ENCODE measurements at places on chromosomes 4 and X.

- DNase-seq: peak; percentile 78
Measured at GRCh38 chr4:122921971-122922876, at the start of gene NUDT6. Gene NUDT6 (minus strand): TSS chr4:122922597. CDS start chr4:122922572, 25 bp downstream.

DNA sequence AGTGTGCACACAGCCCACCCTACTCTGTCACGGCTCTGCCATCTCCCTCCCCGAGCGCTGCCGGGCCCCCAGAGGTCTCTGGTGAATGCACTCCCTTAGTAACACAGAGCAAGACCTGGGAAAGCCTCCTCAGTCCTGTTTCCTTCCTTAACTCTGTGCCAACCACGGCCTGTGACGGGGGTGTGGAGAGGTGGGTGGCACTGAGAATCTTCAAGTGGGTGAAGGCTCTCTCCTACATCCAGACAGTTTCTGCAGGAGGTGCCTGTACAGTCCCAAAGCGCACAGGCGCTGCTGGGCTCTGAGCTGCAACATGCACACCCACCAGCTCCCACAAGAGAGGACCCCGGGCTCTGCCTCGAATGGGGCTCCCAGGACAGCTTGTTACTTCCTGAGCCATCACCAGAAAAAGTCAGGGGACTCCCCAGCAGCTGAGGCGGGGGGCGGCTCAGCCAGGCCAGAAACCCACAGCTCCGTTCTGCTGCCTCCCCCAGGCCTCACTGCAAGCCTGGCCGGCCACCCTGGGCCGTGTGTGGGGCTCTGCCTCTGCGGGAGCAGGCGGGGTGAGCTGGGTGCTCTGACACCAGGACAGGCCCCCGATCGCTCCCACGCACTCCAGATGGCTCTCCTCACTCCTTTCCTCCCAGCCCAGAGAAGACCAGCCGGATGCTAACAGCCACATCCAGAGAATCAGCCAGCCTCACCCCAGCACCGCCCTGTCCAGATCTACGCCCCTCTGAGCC lies 29.7 kb downstream of the FAM53A start:
- no peak for DNase-seq

DNA sequence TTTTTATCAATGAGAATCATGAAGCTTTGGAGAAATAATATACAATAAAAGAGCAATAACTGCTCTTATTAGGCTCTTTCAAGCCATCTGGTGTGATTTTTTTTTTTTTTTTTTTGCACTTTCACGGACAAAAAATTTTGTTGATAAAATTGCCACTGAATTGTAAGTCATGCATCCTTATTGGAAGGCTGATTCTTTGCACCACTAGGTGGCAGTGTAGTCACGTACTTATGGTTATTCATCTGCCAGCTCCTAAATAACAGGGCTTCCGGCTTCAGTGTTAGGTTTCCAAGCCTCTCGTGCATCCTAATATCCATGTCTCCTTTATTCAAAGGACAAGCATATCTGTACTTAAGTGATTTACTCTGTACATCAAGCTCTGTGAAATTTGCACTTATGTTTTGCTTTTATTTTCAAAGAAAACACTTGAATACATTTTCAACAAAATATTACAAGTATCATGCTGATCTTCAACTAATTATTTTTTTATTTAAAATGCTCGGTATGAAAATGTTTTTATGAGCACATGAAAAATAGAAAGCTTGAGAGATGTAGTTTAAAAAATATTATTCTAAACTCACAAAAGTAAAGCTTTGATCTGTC lies 1578.3 kb upstream of the TENM3 start:
- DNase-seq: peak; percentile 63

- DNase-seq: no peak
Measured at GRCh38 chr4:815464-816146, 10.3 kb downstream of the CPLX1 start.

- no peak for DNase-seq
Measured at GRCh38 chrX:46759645-46759974, 692 bp upstream of the SLC9A7 start.

DNA sequence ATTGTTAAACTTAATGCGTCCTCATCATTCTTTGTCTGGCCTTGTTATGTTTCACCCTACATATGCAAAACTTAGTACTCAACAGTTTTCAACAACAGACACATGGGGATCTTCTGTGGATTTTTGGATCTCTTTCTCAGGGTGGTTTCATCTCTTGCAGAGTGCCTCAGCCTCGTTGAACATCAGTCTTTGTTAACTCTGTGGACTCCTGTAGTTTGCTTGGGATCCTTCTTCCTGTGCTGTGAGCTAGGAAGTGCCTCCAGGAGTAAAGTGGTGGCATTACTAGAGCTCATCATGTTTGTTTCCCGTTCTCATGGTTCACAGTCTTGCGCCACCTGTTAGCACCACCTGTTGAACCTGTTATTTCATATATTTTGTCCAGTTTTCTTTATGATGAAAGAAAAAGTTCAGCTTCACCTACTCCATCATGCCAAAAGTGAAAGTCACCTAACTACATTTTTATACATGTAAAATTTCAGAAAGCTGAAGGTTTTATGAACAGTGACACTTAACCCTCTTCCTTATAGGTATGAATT lies 27.5 kb upstream of the NDUFC1 start:
- no peak for DNase-seq

DNA sequence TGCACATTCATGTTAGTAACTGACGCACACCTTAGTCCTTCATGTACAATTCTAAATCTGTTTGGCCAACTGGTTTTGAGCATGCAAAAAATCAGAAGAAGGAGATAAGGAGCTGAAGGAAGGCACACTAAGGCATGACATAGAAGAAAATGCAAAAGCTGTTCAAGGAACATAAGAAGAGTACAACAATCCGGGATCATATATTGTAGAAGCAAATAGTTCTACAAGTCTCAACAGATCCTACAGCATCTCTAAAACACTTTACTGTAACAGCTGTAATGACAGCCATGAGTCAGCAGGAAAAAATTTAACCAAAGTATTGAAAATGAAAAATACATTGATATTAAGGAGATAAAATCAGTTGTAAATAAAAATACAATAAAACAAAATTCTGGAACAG lies 57.7 kb downstream of the KLHL13 start:
- DNase-seq: no peak

- no peak for DNase-seq
Measured at GRCh38 chrX:117335209-117335608, 781.4 kb downstream of the KLHL13 start.

- DNase-seq: peak; percentile 94
Measured at GRCh38 chr4:174828845-174829701, at the start of gene GLRA3. Gene GLRA3 (minus strand): TSS chr4:174829247. CDS start chr4:174828811, 436 bp downstream.

DNA sequence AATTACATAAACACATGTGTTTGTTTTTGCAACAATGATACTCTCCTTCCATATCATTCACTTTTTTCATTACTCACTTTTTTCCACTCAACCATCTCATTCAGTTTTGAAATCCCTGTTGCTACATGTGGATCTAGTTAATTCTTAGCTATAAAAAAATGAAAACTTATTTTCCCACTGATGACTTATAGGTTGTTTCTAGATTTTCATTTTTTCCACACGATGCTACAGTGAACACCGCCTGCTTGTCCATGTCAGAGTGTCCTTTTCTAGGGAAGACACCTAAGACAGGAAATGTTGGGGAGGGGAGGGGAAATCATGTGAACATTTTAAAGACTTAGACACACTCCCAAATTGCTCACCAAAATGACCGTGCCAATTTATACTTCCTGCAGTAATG lies 70.2 kb downstream of the SUPT20HL2 start:
- no peak for DNase-seq

DNA sequence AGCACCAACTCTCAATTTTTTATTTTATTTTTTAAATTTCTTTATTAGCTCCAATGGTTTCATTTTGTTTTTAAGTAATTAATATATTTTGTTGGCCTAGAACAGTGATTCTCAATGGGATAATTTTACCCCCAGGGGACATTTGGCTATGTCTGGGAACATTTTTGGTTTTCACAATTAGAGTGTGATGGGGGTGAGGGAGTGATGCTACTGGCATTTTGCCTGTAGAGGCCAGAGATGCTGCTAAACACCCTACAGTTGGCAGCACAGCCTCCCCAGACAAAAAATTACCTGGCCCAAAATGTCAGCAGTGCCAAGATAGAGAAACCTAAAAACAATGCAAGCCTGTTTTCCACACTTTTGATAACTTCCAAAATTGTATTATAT lies 64.6 kb downstream of the HHIP start:
- DNase-seq: no peak

- DNase-seq: no peak
Measured at GRCh38 chrX:121146059-121146628, 98.7 kb downstream of the GLUD2 start.

- no peak for DNase-seq
Measured at GRCh38 chr4:27592738-27593137, 732.1 kb downstream of the STIM2 start.

GRCh38 chr4:90769251-90769650 lies 642.1 kb downstream of the CCSER1 start:
- DNase-seq: no peak

GRCh38 chr4:89509708-89510281 lies 202.2 kb upstream of the GPRIN3 start:
- no peak for DNase-seq

- no peak for DNase-seq
Measured at GRCh38 chr4:165426823-165427222, 48.0 kb downstream of the CPE start.

DNA sequence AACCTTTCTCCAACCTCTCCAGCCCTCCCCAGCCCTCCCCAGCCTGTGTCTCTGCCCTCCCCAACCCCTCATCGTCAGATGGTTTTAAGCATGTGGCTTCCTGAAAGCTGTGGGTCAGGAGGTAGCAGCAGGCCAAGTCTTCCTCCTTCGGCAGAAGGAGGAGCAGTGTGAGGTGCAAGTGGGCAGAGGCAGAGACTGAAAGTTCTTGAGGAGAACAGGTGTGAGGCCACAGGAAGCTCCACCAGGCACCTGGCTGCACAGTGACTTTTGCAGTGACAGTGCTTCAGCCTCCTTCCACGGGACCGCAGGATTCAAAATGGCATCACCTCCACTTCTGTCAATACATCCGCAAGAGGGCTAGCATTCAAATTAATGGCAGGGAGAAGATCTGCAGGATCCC lies 203.9 kb upstream of the LEF1 start:
- DNase-seq: no peak

- no peak for DNase-seq
Measured at GRCh38 chr4:26402458-26402857, 81.6 kb downstream of the RBPJ start.

DNA sequence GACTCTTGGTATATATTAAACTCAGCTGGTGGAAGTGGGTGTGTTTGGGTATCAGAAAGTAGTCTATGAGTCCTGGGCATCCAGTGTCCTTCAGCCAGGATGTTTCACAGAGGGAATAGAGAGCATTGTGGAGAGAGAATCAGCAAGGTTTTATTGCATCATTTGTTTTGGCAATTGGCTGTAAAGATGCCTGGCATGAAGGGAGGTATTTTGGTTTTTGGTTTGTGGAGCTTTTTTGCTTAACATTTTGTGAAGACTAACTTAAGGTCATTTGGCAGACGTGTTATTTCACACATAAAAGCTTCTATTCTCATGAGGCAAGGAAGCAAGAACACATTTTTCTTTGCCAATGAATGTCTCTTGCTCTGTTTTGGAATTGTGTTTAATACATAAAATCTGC lies 71.1 kb downstream of the DCLK2 start:
- no peak for DNase-seq

DNA sequence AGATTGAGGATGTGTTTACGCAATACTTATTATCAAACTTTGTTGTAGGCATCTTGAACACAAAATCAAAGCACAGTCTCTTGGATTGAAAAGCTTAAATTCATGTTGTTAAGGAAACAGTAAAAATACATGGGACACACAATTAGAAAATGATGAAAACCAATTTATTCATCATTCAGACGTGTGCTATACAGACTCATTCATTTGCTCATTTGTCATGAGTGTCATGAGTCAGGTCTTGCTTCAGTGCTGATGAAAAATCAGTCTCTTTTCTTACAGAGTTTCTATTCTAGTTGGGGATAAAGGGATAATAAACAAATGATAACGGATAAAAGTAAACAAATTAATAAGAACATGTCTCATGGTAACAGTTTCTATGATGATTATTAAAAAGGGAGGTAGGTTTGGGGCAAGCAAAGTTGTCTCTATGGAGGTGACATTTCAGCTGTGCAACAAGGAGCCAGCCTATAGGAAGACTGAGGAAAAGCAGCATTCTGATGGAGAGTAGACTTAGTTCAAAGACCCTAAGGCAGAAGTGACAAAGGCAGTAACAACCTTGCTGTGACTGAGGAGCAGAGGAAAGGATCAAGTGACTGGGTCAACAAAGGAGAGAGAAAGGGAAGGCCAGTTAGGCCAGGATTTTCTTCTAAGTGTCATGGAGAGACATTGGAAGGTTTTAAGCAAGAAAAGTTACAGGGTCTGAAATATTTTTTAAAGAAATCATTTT lies 224.0 kb upstream of the HHIP start:
- no peak for DNase-seq

- peak; percentile 18 for DNase-seq
Measured at GRCh38 chrX:24480400-24480865, 15.3 kb downstream of the PDK3 start.

- DNase-seq: no peak
Measured at GRCh38 chr4:189828081-189828697, 112.5 kb upstream of the FRG1 start.

- DNase-seq: no peak
Measured at GRCh38 chrX:33909836-33910235, 222.3 kb downstream of the FAM47A start.

- DNase-seq: peak; percentile 29
Measured at GRCh38 chr4:115113506-115114106, at the start of gene NDST4. Gene NDST4 (minus strand): TSS chr4:115113620. CDS start chr4:115077036, 36,584 bp downstream.

DNA sequence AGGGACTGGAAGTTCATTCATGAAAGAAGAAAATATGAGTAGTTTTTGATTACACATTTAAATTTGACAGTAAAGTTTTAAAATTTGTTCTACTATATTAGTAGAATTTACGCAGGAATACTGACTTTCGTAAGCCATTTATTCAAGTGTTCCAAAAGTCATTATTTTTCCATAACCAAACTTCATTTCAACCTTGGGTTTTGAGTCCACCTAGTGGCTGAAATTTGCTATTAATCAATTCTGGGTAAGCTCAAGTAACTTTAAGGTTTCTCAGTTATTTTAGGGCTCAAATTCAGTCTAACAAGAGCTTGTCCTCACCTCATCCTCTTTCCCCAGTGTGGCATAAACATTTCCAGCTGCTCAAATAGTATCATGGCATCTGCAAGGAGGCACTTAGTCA lies 175.4 kb downstream of the SH3BGRL start:
- DNase-seq: no peak

DNA sequence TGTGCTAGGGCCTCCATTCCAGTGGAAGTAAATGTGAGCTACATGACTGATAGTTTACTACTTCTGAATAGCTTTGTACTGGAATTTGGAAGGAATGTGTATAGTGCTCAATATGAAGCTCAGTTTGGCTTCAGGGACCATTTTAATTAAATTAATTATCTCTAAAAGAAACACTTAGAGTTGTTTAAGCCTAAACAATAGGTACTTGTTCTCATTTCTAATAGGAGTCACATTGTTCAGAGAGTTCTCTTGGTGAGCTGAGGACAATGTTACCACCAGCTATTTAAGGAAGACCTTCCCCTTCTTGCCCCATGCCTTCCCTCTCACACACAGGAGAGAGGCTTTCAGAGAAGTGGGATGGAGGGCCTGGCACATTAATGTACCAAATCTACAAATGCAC lies 78.3 kb downstream of the CHIC2 start:
- no peak for DNase-seq

GRCh38 chrX:7242613-7243012 lies 94.7 kb upstream of the PUDP start:
- DNase-seq: no peak

- DNase-seq: no peak
Measured at GRCh38 chrX:26922278-26922677, 540.9 kb downstream of the PPP4R3C start.

- no peak for DNase-seq
Measured at GRCh38 chrX:102840871-102841705, 96.0 kb upstream of the RAB40AL start.

Data from glutamatergic neuron (in vitro differentiated cells).